ENCODE measurements at places on chromosomes 6 and 20.

- no peak for DNase-seq
Observed at GRCh38 chr20:48156521-48156920, 371.2 kb upstream of the SULF2 start.

DNA sequence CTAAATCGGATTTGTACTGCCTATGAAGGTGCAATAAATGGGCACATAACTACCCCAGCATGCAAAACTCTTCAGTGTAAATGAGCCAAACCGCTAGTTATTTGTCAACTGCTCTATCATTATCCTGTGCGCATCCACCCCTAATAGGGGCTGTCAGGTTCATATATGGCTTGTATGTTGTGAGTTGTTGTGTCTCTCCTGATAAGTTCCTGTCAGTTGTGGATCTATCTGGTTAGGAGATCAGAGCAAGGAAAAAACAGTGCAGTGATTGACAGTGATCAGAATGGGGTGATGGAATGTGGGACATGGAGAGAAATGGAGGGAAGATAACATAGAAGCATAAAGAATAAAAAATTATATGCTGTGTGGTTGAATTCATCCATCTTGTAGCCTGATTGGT lies 686.9 kb upstream of the ID4 start:
- no peak for DNase-seq

DNA sequence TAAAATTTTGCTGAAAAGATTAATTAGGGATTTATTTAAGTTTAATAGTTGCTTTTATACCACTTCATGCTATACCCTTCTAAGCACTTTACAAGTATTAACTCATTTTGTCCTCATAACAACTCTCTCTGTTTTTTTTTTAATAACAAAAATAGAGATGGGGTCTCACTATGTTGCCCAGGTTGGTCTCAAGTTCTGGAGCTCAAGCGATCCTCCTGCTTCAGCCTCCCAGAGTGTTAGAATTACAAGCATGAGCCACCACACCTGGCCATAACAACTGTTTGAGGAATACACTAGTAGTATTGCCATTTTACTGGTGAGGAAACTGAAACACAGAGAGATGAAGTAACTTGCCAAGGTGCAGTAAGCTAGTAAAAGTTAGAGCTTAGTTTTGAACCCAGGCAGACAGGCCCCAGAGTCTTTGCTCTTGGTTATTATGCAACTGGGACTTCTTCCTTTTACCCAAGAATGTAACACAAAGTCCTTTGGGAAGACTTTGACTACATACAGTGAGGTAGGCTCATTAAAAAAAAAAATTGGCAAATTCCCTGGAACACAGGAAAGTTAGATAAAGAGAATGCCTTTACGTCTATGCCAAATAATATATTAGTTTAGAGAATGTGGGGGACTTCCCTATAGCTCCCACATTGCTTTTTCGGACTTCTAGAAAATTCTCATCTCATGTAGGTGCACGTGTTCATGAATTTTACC lies 11.4 kb downstream of the ANKS1A start:
- no peak for DNase-seq

- DNase-seq, result no peak
Observed at GRCh38 chr6:41677124-41677921, 39.1 kb downstream of the MDFI start.

GRCh38 chr6:123529058-123529457 lies 107.7 kb downstream of the TRDN start:
- no peak for DNase-seq

DNA sequence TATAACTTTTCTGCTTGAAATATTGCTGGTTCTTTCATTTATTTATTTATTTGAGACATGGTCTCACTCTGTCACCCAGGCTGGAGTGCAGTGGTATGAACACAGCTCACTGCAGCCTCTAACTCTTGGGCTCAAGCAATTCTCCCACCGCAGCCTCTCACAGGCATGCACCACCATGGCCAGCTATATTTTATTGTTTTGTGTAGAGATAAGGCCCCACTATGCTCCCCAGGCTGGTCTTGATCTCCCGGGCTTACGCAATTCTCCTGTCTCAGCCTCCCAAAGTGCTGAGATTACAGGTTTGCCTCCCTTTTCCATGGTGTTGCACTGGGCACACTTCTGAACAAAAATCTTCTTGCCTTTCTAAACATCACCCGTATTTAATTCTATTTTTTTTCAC lies 39.1 kb upstream of the RNGTT start:
- DNase-seq, result no peak
